ENCODE measurements at places on chromosomes 6 and 20.

DNA sequence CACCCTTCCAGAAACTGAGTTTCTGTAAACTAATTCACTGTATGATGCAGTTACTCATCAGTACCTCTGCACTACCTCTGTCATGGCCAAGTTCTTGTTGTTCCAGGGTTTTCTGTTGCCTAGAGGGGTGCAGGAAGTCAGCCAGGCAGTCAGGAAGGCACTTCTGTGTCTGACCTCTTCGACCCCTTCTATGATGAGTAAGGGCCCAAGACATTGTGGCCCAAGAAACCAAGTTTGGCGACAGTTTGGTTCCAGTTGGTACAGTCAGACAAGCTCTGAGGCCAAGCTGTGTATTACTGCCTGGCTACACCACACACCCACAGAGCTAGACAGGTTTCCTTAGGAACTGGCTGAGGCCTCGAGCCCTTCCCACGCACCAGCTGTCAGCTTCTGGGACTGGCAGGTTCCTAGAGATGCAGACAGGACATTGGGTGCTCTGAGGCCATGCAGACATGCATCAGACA lies 41.2 kb downstream of the TRAF3IP2 start:
- no peak for DNase-seq

DNA sequence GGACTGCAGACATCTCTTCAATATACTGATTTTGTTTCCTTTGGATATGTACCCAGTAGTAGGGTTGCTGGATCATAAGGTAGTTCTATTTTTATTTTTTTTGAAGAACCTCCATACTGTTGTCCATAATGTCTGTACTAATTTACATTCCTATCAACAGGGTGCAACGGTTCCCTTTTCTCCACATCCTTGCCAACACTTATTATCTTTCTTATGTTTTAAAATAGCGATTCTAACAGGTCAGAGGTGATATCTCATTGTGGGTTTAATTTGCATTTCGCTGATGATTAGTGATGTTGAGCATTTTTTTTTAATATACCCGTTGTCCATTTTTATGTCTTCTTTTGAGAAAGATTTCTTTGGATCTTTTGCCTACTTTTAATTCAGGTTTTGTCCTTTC lies 2.0 kb upstream of the TP53RK start:
- DNase-seq = no peak

DNA sequence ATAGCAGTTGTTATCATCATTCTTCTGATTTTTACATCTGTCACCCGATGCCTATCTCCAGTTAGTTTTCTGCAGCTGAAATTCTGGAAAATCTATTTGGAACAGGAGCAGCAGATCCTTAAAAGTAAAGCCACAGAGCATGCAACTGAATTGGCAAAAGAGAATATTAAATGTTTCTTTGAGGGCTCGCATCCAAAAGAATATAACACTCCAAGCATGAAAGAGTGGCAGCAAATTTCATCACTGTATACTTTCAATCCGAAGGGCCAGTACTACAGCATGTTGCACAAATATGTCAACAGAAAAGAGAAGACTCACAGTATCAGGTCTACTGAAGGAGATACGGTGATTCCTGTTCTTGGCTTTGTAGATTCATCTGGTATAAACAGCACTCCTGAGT lies 2.1 kb downstream of the CALHM6 start:
- DNase-seq = no peak

DNA sequence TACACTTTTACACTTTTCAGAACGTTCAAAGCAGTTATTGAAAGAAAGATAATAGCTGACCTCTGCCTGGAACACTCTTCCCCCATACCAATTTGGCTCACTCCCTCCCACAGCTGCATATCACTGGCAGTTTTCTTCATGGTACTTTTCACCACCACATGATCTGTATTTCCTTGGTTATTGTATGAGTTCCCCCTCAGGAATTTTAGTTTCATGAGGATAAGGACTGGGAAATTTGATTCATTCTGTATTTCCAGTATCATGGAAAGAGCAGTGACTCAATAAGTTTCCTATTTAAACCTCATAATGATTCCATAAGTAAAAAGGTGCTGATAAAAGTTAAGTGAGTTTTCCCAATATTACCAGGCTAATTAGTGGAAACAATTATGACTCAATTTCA lies 16.0 kb downstream of the HTR1B start:
- DNase-seq = no peak

- DNase-seq = no peak
Measured at GRCh38 chr6:53067849-53068361, 2.7 kb downstream of the FBXO9 start.

DNA sequence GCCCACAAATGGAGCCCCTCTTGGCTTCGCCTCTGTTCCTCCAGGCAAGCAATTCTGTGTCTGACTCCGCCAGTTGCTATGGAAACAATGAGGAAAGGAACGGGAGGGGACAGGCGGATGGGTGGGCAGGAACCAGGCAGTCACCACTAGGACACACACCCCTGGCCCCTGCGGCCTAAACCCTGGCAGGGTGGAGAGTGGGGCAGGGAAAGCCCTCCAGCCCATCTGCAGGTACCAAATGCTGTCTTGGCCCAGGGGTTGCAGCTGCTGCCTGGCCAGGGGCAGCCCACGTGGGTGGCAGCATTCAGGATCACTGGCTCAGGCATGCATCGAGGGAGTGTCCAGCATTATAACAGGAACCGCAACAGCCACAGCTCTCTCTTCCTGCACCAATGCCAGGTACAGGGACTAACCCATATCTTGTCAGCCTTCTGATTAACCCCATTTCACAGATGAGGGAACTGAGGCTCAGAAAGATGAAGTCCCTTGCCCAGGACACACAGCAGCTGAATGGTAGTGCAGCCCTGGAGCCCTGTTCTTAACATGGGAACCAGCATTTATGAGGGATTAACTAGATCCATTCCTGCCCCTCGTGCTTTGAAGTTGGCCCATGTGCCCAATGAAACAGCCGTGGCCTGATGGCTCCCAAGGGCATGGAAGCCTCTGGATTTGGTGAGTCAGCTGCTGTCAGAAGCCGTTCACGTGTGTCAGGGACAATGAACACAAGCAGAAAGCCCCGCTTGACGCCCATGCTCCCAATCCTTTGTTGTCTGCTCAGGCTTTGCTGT lies 66.3 kb downstream of the NOL4L start:
- no peak for DNase-seq

DNA sequence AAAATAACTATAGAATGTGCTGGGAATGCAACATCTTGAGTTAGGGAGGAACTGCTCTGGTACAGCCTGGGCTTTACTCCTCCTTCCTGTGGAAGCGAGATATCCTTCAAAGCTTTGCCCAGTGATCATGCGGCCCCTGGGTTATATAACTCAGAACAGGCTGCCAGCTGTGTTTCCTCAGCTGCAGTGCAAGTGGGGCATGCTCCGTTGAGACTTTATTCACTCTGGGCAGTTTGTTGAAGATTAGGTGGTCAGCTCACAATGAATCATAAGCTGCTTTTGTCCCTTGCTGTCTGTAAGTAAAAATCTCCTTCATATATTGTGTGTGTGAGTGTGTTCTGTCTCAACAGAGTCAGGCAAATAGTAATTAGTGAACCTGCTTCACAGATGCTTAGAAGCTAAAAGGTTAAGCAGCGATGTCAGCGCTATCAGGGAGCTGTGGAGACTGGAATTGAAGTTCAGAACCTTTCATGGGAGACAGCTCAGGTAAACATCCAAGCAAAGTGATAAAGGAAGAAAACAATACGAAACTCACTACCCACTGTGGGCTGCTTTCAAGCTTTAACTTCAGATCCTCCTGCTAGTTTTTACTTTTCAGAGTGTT lies 688.4 kb downstream of the HTR1B start:
- DNase-seq = no peak

- DNase-seq = no peak
Measured at GRCh38 chr20:62019144-62019805, 46.4 kb downstream of the TAF4 start.

GRCh38 chr6:161079566-161080262 lies 88.1 kb downstream of the MAP3K4 start:
- no peak for DNase-seq

GRCh38 chr6:150641398-150642139 lies 41.9 kb downstream of the PLEKHG1 start:
- no peak for DNase-seq

All from activated T-helper 1 cell treated with anti-CD3 and anti-CD28 coated beads, Interleukin-2, amount 50 U/mL, for 16 hours (primary cell).